C1 segment of cervical spinal cord (tissue), 14 donors: ENCODE measurements at places on chromosomes 11 and 22.

DNA sequence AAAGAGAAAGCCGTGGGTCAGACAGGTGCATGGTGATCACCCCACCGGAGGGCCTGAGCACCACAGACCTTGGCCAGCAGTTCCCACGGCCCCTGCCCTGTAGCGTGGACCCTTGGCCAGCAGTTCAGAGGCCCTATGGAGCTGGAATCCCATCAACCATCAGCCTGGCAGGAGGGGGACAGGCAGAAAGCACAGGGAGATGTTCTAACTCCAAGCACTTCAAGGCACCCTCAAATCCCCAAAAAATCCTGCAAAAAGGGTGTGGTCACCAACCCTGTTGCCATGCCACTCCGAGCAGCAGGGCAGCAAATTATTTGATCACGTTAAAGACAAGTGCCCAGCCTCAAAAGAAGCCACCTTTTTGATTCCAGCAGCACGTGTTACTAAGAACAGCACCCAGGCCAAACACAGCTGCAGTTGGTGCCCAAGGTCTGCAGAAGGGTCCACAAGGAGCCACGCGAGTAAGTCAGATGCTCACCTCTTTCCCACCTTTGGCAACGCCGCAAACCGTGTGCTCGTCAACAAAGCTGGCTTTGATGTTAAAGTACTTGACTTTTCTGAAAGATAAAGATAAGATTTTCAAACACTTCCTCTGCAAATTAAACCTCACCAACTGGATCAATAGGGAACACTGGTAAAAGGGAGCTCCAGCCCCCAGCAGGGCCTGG, 26.2 kb upstream of the COMT start:
- no peak for DNase-seq

- no peak for DNase-seq
Measured at GRCh38 chr11:15764948-15765347, 591.4 kb downstream of the SOX6 start.

DNA sequence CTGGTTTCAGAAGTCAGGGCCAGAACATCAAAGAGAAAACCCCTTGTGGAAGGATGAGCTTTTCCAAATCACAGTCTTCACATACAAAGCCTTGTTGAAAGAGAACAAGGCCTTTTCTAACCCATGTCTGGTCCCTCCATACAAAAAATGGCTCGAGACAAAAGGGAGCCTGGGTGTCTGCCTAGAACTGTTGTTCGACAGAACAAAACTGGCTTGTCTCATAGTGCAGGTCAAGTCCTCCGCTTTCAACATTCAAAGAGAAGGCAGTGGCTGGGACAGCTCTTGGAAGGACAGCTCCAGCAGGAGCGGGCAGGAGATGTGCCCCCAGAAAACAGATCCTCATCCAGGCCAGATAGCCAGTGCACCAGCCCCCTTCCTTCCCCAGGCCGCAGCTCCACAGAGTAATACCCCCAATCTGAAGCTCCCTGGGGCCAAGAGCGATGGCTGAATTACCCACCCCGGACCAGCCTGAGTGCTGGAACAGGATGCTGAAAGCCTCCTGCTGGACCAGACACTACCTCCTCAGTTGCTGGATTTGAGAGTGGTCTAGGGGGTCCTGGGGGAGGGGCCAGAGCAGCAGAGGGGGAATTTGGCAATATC, 27.6 kb downstream of the USH1C start:
- DNase-seq, result peak; percentile 63

- DNase-seq, result no peak
Measured at GRCh38 chr11:10314199-10315072, 9.6 kb downstream of the ADM start.

DNA sequence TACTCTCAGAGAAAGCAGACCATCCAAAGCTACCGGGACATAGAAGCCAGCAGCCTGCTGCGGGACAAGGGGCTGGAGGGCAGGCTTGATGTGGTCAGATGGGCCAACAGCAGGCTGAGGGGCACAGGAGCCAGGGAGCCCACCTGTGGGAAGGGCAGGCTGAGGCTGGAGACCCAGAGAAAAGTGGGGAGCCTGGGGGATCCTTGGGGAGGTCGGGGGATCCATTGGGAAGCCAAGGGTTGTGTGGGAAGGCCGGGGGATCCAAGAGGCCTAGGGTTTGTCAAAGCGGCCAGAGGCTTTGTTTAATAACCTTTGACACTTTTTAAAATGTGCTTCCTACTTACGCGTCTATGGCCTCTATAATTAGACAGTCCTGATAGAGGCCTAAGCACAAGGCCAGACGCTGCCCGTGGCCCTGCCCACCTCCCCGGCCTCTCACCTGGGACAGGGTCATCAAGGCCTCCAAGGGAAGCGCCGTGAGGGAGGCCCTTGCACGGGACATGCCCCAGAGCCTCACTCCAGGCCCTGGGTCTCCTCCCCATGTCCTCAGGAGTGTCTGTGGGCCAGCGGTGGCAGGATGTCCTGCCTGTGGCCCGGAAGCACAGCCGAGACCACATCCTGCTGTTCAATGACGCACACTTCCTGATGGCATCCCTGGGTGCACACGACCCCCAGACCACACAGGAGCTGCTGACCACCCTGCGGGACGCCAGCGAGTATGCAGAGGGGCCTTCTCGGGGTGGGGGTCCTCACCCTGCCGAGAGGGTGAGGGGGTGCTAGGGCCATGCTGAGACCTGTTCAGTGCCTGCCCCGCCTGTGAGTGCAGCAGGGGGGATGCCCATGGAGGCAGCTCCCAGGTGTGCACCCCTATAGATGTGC, 8.6 kb upstream of the GTSE1 start:
- DNase-seq, result no peak

GRCh38 chr11:19252394-19253152, 11.8 kb upstream of the E2F8 start:
- DNase-seq, result no peak

DNA sequence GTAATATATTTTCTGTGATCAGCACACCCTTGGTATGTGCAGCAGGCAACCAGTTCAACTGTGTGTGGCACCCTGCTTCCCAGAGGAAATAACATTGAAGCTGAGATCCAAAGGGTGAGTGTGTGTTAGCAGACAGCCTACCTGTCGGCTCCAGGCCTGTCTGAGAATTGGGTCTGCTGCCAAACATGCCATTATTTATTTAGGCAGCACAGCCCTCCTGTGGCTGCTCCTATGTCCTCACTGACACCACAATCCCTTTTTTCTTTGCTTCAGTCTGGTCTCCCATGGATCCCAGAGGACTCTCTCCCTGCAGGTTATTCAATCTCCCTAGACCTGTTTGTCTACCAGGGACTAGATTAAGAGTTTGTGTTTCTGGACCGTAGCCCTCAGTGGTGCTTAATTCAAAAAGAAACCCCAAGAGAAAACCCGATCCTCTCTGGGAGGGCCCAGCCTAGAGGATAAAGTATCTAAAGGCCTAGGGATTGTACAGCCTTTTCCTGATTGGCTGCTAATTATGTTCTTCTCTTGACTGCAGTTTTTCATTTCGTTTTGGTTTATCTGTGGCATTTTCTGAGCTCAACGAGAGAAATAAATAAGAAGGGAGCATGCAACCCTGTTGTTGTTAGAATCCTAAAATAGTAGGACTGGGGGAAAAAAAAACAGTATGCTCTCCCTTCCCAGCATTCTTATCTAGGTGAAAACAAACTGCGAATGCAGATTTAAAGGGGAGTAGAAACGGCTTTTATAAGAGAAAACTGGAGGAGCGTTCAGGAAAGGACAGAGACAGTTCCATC, 24.1 kb downstream of the KCNE3 start:
- peak; percentile 38 for DNase-seq

- DNase-seq, result no peak
Measured at GRCh38 chr11:100890789-100891188, 203.7 kb downstream of the ARHGAP42 start.

GRCh38 chr22:29269230-29269604, 1.1 kb downstream of the EWSR1 start:
- DNase-seq, result peak; percentile 49

DNA sequence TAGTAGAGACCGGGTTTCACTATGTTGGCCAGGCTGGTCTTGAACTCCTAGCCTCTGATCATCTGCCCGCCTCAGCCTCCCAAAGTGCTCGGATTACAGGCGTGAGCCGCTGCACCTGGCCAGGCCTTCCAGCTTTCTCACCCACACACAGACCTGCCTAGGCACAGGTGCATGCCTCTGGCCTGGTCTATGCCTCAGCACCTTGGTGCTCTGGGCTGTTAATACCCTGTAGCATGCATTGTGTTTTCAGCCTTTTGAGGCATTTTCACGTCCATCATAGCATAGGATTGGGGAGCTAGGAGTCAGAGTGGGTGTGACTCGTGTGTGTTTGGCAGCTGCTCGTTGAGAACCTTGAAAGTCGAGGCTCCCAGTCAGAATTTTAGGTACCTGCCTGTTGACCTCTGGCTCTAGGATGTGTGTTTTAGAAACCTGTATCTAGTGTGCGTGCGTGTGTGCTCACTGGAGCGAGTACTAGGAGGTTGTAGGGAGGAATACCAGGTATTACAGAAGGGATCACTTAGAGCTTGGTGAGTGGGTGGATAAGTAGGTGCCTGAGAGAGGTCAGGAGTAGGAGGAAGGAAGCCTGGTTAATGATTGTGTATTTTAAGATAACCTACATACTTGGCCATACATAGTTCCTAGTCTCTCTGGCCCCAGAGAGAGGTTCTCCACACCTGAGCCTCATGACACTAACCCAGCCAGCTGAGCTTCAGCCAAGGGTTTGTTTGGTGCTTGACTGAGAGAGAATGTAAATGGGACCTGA, 20.0 kb downstream of the CRKL start:
- no peak for DNase-seq

GRCh38 chr11:20310137-20310536, 53.4 kb upstream of the HTATIP2 start:
- peak; percentile 59 for DNase-seq

GRCh38 chr11:33191467-33191866, 30.2 kb upstream of the CSTF3 start:
- DNase-seq, result no peak

- DNase-seq, result no peak
Measured at GRCh38 chr11:129374081-129374992, 1.3 kb upstream of the BARX2 start.

- DNase-seq, result no peak
Measured at GRCh38 chr11:134905928-134906327, 493.9 kb upstream of the B3GAT1 start.

DNA sequence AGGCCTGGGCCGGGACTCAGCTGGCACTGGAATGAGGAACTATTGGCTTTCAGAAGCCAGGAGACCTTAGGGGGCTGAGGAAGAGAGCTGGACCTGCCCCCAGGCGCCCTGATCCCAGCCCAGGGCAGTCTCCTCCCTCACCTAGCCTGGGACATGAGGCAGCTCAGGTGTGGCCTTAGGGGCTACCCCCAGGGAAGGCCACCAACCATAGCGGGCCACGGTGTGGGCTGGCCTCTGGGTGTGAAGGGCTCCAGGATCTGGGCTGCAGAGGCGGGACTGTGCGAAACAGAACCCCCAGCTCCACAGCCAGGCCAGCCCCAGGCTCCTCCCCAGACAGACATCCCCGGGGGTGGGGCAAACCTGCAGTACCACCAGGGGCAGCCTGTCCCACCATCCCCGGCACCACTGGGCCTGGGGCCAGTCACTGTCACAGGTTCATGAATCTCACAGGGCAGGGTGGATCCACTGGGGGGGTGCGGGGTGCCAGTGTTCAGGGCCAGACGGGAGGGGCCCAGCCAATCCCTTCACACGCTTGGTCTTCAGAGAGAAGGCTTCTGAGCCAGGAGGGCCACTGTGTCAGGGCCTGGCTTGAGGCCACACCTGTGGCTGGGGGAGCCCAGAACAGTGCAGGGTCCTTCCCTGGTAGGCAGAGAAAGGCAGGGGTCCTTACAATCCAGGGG, 3.5 kb downstream of the PLXNB2 start:
- DNase-seq, result no peak

DNA sequence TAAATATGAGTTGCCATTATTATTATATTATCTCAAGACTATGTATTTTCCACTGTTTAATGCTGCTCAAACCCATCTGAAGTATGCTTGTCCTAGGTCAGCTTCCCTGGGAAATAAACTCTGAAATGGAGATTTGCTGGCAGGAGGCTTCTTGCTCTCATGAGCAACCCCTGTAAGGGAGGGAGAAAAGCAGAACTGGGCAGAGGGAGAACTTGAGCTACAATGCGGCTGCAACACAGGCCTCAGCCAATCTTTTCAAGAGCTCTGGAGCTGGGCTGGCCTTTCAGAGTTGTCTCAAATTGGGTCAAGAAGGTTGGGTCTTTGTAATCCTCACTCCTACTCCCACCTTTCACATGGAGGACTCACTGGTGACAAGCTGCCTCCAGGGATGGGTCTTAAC, 412.6 kb downstream of the TENM4 start:
- no peak for DNase-seq

GRCh38 chr22:35109616-35110015, 43.7 kb downstream of the ISX start:
- DNase-seq, result no peak

- DNase-seq, result no peak
Measured at GRCh38 chr11:34488855-34489557, 24.6 kb downstream of the ELF5 start.

DNA sequence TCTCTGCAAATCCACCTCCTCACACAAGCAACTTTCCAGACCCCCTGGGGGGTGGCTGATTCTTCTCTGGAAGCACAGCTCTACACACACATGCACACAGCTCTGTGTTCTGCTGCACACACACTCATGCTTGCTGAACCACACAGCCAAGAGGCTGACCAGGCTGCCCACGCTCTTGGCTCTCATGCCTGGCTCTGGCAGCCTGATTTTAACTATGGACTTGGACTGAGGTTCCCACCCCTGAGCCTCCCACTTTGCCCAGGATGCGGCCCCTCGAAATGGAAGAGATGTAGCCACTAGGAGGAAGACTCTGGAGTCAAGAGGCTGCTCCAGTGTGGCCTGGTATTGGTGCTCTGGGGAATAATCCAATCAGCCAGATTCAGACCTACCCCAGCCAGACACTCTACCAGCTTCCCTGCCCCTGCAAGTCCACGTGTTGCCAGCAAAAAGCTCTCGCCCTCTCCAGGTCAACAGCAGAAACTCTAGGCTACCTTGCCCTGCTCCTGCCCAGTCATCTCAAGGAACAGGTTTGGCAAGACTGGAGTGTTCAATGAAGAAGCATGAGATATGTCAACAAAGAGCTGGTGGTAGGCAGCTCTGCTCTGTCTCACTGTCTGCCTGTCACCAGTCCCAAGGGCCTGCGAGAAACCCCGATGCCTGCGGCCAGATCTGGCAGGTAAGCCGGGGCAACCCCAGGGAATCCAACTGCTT, 8.8 kb upstream of the CASTOR1 start:
- DNase-seq, result no peak
